ENCODE measurements at places on chromosomes 5 and 9.

DNA sequence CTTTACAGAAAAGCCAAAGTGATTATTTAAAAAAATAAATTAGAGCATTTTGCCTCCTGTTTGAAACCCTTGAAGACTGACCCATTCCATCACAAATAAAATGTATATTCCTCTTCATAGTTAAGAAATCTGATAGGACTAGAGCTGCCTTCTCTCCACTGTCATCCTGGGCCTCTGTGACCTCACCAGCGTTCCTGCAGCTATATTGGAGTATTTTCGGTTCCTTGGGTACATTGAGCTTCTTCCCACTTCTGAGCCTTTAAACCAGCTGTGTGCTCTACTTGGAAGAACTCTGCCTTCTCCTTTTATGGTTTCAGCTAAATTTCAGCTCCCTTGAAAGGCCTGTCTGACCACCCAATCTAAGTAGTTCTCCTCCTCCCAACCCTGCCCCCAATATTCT, 99.1 kb upstream of the ABCA1 start:
- DNase-seq: no peak

- no peak for DNase-seq
Observed at GRCh38 chr9:108443019-108443633, 412.7 kb downstream of the ACTL7B start.

GRCh38 chr5:95667678-95668077, 15.1 kb downstream of the SPATA9 start:
- DNase-seq: no peak

DNA sequence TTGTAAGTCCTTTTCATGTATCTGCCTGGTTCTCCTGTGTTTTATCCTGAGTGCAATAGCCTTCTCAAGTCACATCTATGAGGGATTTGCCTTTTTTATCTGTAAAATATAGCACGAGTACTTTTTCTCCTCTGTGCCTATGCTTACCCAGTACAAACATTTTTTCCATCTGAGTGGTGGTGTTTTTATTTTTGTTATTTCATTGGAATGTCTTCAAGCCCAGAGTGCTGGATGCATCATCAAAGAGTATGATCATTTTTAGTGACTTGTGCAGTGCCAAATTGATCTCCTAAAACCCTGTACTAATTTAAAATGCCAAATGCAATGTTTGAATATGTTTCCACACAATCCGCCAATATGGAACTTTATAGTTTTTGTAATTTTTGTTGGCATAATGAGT, 86.1 kb downstream of the TLE4 start:
- no peak for DNase-seq

GRCh38 chr9:137791947-137792346, 85.6 kb upstream of the CACNA1B start:
- no peak for DNase-seq
